ENCODE measurements at places on chromosomes 2 and 18.

DNA sequence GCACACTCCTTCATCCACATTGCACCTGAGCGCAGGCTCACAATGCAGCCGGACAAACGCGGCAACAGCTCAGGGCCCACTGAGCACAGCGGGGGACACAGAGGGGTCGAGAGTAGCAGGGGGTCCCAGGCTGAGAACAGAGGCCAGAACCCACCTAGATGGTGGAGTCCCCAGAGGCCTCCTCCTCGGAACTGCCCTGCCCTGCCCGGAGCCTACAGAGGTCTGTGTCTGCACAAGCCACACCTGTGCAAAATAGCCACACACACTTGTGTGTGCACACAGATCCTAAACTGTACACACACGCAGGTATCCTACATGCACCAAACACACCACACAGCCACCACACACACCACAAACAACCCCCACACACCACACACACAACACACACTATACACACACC, 72.8 kb downstream of the TMEM18 start:
- DNase-seq: no peak

GRCh38 chr2:198097630-198098029, 293.2 kb downstream of the PLCL1 start:
- DNase-seq: no peak

GRCh38 chr2:120763931-120764330, 28.3 kb downstream of the GLI2 start:
- DNase-seq: no peak

DNA sequence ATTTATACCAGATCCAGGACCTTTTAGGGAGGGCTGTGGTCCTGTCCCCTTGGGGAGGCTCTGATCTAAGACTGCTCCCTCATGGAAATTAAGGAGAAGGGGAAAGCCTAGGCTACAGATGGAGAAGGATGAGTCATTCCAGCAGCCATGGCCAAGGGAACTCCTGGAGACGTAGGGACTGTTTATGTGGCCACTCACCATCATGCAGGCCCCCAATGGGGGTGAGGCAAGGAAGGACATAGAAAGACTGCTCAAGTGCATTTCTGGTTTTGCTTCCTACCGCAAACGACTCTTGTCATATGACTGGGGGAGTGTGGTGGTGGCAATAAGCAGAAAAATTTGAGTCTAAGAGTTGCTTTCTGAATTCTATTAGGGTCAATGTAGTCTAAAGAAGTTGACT, 54.0 kb upstream of the CYP1B1 start:
- DNase-seq: no peak

DNA sequence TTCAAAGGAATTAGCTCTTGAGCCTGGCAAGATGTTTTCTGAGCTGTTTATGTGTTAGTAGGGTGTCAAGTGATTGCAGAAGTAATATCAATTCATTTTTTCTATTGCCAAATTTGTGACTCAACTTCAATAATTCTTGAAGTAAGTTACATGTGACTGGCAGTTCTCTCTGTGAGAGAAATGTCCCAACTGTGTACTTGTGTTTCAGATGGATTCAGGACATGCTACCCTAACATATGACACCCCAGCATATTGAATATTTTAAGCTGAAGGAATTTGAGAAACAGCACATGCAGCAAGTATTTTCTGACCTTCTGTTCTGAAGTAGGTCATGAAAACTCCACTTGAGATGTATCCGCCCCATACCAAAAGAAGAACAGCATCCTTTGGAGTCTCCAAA, 263.6 kb downstream of the XIRP2 start:
- DNase-seq: no peak

DNA sequence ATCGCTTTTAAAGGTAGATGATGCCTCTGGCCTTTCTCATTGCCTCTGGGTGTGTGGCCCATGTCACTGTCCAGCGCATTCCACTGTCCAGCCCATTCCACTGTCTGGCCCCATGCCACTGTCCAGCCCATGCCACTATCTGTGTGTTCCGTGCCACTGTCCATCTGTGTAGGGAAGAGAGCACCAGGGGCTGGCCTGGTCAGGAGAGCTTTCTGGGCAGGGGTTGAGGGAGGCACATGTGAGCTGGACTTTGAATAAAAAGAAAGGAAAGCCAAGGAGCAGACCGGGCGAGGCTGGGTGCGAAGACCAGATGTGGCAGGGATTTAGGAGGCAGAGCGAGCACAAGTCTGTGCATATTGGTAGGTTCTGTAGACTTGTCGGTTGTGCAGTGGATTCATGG, 236.2 kb downstream of the NEDD4L start:
- DNase-seq: no peak

DNA sequence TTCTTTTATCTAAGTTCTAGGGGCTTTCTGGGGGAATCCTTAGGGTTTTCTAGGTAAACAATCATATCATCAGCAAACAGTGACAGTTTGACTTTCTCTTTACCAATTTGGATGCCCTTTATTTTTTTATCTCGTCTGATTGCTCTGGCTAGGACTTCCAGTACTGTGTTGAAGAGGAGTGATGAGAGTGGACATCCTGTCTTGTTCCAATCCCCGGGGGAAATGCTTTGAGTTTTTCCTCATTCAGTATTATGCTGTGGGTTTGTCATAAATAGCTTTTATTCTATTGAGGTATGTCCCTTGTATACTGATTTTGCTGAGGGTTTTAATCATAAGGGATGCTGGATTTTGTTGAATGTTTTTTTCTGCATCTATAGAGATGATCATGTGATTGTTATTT, 549.5 kb downstream of the EPHA4 start:
- no peak for DNase-seq

DNA sequence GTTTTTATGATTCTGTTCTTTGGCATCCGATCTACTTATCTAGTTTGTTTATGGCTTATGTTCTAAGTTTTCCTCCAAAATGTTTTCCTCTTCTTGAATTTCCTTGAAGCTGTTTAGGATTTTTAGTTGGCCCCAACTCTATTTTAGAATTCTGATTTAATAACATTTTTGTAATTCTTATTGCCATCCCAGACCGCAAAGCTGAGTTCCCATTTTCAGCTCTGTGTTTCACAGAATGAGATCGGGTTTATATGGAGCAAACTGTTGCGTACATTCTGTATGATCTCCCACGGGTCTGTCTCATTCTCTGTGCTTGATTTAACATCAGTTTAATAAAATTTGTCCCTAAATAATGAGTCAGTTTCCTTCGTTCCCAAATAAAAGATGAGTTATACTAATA, 59.3 kb downstream of the DPP4 start:
- no peak for DNase-seq

DNA sequence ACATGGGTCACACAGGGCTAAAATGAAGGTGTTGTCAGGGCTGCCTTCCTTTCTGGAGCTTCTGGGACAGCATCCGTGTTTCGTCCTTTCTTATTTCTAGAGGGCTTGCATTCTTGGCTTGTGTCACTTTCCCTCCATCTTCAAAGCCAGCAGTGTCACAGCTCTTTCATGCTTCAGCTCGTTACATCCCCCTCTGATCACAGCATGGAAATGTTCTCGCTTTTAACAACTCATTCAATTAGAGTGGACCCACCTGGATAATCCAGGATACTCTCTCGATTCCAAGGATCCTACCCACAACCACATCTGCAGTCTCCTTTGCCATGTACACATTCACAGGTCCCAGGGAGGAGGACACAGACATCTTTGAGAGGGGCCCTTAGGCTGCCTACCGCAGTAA, 316.2 kb upstream of the FIGN start:
- DNase-seq: no peak

DNA sequence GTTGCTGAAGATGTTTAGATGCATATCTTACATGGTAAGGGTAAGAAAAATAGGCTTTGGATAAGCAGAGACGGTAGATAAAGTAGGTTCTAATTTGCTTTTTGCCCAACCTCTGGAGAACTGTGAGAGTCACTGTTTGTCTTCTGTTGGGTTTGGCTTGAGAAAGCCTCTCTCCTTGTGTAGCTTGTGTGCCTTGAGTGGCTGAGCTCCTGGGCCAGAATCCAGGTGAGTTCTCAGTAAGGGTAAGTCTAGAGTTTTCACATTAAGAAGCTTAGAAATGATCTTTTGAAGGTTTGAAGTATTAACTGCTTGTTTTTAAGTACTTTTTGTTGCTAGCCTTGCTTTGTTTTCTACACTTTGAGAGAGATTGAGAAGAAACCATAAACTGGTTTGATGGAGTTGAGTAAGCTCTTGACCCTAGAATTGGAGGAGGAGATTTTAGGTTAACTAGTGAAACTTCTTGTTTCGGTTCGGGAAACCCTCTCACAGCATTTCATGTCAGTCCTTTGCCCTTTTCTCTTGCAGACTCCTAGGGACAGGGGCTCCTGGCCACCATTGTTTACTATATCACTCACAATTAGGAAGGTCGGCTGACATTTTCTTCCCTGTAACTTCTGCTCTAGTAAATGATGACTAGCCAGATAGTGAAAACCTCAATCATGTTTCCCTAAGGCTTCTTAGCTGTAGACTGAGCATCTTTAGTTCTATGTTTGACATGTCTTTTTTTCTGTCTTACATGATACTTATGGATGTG, 26.0 kb downstream of the MAP4K4 start:
- no peak for DNase-seq

DNA sequence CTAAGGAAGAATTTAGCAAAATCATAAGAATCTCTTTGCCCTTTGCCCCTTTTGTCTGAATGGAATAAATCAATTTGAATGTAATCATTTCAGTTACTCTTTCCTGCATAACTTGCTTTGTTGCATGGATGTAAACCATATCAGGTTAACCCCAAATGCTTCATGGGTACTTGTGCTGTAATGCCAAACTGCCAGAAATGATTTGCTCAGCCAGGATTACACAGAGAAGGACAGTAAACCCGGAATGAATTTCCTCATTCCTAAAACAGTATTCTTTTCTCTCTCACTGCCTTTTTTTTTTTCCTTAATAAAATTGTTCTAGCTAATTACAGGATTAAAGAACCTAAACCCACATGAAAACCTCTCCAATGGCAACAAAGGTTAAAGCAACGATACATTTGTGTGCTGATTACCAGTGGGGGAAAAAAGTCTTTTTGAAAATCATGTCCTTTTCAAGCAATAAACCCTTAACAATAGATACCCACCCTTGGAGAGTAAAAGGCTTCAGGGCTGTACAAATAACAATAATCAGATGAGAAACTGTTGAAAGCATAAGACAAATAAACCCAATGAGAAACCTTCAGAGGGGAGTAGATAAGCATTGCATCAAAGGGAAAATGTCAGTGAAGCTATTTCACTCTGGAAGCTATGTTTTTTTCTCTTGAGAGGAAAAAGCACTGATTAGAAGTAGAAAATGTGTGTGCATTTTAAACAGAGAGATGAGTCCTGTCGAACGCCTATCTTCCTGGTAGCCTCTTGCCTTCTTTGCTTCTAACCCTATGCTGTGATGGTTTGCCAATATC, 275.3 kb downstream of the CDH2 start:
- no peak for DNase-seq

DNA sequence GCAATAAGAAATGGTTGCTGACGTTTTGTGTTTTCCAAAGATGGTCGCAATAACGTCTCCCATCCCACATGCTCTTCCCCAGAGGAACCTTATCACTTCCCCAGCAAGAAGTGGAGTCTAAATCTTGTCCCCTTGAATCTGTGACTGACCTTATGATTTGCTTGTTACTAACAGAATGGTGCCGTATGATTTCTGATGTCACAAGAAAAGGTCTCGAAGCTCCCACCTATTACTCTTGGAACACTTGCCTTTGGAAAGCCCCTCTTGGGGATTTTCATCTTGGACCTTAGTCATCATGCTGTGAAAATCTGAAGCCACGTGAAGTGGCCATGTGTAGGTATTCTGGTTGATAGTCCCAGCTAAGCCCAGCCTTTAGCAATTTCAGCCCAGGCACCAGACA, 86.2 kb upstream of the GLS start:
- no peak for DNase-seq

DNA sequence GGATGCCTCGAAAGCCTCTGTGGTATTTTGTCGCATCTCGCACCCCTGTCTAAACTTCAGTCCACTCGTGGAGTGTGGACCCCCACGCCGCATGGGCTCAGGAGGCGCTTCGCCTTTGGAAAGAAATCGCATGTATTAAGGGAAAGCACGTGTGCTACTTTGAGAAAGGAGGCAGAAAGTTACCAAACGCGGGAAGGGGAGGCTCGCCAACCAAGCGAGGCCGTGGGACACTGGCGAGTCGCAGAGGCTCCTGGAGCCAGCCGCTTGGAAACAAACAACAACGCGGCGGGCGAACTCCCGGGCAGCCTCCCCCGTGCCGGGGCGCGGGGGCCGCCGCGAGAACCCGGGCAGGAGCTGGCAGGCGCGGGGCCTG, 455 bp upstream of the AGAP1 start:
- DNase-seq: no peak

DNA sequence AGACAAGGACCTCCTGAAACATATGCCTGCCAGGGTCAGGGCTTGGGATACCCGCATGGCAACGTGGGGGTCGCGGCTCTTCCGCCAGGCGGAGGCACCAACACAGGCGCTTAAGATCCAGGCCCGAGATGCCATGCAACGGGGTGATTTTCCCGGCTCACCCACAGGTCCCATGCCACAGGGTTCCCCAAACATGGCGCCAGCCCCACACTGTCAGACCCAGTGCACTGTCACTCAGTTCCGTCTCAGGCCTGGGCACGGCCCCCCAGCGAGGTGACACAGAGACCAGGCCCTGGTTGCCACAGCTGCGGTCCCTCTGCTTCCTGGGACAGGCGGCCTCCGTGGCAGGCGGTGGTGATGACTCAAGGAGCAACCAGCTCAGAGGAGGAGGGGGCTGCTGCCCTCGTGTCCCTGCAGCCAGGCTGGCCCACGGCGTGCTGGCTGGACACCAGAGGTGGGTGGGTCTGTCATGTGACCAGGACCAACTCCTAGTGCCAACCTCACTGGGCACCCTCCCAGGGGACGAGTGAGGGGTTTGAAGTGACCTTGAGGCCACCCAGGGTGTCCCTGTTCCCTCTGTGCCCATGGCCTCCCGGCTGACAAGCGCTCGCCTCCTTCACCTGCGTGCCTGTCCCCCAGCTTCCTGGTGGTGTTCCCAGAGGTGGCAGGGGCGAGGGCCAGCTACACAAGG, 4.9 kb downstream of the PDCD1 start:
- DNase-seq: no peak

DNA sequence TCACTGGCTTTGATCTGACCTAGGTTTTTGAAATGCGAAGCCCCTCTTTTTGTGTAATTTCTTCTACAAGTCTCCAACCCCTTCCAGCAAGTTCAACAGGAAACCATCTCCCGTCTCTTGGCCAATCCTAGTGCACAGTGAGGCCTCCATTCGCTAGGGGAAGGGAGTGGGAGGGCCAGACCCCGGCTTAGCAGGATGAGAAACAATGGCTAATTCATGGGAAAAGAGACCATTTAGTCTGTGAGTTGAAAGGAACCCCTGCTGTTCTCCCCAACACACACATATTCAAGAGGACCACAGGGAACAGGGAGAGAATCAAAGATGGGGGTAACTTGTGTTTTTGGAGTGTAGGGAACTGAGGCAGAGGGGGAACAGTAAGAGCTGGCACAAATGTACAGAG, 83.0 kb downstream of the RTN4 start:
- DNase-seq: no peak

DNA sequence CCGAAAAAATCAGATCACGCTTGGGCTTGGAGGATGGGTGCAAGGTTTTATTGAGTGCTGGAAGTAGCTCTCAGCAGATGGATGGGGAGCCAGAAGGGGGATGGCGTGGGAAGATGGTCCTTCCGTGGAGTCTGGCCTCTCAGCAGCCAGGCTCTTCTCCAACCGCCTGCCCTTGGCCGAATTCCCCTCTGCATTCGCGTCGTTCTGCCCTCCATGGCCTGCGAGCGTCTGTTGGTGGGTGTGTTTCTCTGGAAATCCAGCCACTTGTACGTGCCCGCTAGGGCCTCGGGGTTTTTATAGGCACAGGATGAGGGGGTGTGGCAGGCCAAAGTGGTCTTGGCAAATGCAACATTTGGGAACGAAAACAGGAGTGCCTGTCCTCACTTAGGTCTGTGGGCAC, 815.2 kb downstream of the TSN start:
- DNase-seq: no peak

GRCh38 chr2:168183308-168183997, 63.9 kb downstream of the STK39 start:
- DNase-seq: no peak

Data from NCI-H446 (cell line).